ENCODE measurements at places on chromosomes 11 and 22.

GRCh38 chr22:23566705-23567475 lies 13.2 kb downstream of the IGLL1 start:
- H3K4me1 ChIP-seq, result peaks cover 10% of the 10 kb centered on the region
- H3K27ac ChIP-seq, result no peak overlapping the region
- H3K36me3 ChIP-seq, result no peaks in the 10 kb centered on the region
- no peaks in the 10 kb centered on the region for H3K27me3 ChIP-seq
- no peak for DNase-seq

DNA sequence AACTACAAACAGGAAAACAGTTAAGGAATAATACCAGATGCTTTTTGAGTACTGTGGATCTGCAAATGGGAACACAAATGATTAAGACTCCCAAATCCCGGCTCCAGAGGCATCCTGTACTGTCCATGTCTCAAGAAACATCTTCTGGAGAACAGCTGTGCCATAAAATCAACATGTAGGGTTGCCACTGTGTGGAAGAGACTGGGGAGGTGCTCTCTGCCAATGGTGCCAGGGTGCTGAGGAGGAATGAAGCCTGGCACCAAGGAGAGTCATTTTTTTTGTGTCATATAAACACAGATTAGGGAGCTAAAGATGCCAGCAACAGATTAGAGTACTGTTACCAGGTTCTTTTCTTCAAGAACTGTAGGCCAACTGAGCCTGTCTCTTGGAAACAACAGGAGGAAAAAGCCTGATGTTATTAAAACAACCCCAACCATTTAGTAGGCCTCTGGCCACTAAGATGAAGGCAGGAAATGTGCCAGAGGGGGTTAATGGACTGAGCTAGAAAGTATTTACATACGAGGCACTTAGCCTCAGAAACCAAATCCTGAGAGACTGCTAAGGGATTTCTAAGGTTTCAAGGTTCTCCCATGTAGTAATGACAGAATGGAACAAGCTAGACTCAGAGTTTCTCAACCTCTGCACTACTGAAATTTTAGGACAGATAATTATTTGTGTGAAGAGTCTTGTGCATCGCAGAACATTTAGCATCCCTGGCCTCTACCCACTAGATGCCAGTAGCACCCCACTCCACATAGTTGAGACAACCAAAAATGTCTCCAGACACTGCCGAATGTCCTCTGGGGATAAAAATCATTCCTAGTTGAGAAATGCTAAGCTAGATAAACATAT lies 54.6 kb upstream of the CHRM4 start:
- no peaks in the 10 kb centered on the region for H3K4me1 ChIP-seq
- DNase-seq, result no peak
- H3K27ac ChIP-seq, result no peak overlapping the region
- no peaks in the 10 kb centered on the region for H3K36me3 ChIP-seq
- H3K4me3 ChIP-seq, result no peak overlapping the region
- H3K27me3 ChIP-seq, result no peaks in the 10 kb centered on the region

- H3K4me3 ChIP-seq, result no peak overlapping the region
- no peaks in the 10 kb centered on the region for H3K36me3 ChIP-seq
- H3K27me3 ChIP-seq, result no peaks in the 10 kb centered on the region
- H3K4me1 ChIP-seq, result peaks cover 5% of the 10 kb centered on the region
These were observed 25.8 kb upstream of the SLC22A12 start for GRCh38 chr11:64564947-64565889.

DNA sequence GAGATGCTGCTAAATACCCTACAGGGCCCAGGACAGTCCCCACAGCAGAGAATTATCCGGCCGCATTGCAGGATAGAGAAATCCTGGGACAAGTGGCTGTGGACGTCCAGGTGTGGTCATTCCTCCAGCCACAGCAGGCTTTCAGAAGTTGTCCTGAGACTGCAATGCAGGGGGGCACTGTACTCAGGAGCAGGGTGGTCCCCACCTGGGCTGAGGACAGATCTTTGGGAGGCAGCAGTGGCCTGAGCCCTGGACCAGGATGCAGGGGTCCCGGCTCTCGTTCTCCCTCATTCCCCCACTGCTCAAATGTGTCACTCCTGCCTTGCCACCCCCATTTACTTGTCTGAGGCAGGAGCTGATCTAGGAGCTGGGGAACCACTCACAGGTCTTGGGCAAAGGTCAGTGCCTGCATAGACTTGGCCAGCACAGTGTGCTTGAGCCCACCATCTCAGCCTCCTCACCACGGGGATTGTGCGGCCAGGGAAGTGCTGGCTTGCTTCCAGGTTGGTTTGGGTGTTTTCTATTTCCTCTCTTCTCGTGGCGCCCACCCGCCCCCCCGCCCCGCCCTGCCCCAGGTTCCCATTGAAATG lies 15.3 kb downstream of the LINC01488 start:
- H3K36me3 ChIP-seq, result no peaks in the 10 kb centered on the region
- no peak overlapping the region for H3K27ac ChIP-seq

- no peaks in the 10 kb centered on the region for H3K36me3 ChIP-seq
- no peak overlapping the region for H3K27ac ChIP-seq
- no peaks in the 10 kb centered on the region for H3K4me1 ChIP-seq
- no peak overlapping the region for H3K4me3 ChIP-seq
These were observed 9.4 kb downstream of the CEP164 start for GRCh38 chr11:117337076-117337475.

DNA sequence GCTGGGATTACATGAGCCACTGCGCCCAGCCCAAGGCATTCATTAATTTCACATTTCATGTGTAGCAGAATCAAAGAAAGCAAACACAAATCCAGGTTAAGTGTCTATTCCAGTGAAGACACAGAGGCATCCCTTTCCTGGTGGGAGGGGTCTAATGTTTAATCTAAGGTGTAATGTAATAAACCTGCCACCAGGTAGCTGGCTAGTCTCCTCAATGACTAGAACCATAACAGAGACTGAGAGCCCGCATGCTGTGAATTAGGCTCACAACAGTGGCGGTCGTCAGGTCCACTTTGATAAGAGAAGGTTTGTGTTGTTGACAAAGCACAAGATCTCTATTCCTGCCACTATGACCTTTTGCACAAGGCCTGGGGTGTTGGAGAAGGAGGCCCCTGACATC lies 64.2 kb upstream of the ADA2 start:
- no peaks in the 10 kb centered on the region for H3K36me3 ChIP-seq
- DNase-seq, result no peak
- H3K27ac ChIP-seq, result no peak overlapping the region
- no peak overlapping the region for H3K4me3 ChIP-seq

DNA sequence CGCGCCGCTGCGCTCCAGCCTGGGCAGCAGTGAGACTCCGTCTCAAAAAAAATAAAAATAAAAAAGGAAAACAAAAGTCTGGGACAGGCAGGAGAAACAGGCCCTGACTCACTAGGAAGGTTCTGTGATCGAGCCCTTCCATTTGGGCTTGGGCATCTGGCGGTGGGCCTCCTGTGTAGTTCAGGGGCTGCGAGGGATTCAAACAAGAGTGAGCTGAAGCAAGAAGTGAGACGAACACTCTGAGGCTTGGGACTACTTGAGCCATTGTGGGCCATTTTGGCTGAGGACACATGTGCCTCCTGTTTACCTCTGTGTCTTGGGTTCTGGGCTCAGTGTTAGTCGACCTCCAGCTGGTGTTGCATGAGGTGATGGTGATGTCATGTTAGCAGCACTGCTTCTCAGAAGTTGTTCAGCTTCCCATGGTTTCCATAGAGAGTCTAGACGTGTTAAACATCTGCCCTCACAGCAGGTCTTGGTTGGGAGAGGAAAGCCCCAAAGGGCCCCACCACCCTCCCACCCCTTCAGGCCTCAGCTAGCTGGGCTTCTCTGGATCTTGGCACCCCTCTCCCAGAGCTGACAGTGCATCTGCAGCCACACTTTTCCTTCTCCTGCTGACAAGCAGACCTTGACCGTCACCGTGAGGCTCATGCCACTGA lies 57.8 kb downstream of the MED15 start:
- H3K36me3 ChIP-seq, result no peaks in the 10 kb centered on the region
- peak overlapping the region; percentile 45 for H3K27ac ChIP-seq

DNA sequence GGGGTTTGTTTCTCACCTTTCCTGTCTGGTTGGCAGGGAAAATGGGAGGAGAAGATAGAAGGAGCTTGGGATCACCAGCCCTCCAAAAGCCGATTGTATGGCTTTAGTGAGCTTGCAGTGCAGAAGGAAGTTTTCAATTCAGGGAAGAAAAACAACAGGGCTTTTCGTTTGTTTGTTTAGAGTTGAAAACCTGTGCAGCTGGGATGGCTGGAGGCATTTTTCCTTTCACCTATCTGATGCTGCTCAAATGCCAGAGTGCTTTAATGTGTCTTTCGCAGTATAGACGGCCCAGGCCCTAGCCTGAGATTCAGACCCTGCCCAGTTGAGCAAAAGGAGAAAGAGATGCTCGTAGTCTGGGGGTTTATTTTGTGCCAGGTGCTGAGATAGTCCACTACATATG lies 87.9 kb downstream of the INSC start:
- H3K27me3 ChIP-seq, result no peaks in the 10 kb centered on the region
- H3K4me3 ChIP-seq, result no peak overlapping the region
- H3K4me1 ChIP-seq, result no peaks in the 10 kb centered on the region
- DNase-seq, result no peak

- H3K27ac ChIP-seq, result no peak overlapping the region
- DNase-seq, result no peak
- H3K27me3 ChIP-seq, result no peaks in the 10 kb centered on the region
- peaks cover 21% of the 10 kb centered on the region for H3K36me3 ChIP-seq
- H3K4me1 ChIP-seq, result peaks cover 27% of the 10 kb centered on the region
- peak overlapping the region; percentile 98 for H3K4me3 ChIP-seq
These were observed 1.1 kb downstream of the DHCR7 start for GRCh38 chr11:71446942-71447688.

DNA sequence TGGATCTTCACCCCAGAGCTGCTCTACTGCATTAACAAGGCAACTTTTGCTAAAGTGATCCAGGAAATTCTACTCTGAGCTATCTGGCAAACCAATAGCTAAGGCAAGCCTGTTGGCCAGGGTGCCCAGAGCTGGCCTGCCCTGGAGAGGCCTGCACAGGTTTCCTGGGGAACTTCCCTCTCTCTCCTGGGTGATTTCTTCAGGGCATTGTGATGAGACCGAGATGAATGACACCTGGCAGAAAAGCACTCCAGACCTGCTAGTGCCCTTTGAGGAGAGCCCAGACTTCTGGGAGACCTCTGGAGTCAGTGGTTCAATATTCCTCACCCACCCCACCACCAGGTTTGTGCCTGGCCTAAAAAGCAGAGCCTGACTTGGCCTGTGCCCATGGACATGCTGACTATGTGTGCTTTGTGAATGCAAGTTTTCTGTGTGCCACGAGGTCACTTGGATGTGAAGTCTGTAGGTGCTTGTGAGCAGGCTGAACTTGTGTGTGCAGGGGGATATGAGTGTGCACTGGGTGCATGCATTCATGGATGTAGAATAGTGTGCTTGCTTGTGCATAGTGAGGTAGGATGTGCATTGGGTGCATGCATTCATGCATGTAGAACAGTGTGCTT lies 4.4 kb upstream of the APLNR start:
- H3K36me3 ChIP-seq, result no peaks in the 10 kb centered on the region
- H3K27me3 ChIP-seq, result peaks cover 3% of the 10 kb centered on the region
- no peak overlapping the region for H3K4me3 ChIP-seq
- H3K27ac ChIP-seq, result no peak overlapping the region
- peaks cover 9% of the 10 kb centered on the region for H3K4me1 ChIP-seq
- no peak for DNase-seq

GRCh38 chr11:63698976-63699733 lies 17.9 kb downstream of the RTN3 start:
- no peak for DNase-seq
- H3K4me1 ChIP-seq, result no peaks in the 10 kb centered on the region
- H3K27me3 ChIP-seq, result no peaks in the 10 kb centered on the region

GRCh38 chr22:30667107-30667493 lies 575 bp downstream of the DUSP18 start:
- peak overlapping the region; percentile 27 for H3K27ac ChIP-seq
- peaks cover 6% of the 10 kb centered on the region for H3K4me1 ChIP-seq
- DNase-seq, result no peak

DNA sequence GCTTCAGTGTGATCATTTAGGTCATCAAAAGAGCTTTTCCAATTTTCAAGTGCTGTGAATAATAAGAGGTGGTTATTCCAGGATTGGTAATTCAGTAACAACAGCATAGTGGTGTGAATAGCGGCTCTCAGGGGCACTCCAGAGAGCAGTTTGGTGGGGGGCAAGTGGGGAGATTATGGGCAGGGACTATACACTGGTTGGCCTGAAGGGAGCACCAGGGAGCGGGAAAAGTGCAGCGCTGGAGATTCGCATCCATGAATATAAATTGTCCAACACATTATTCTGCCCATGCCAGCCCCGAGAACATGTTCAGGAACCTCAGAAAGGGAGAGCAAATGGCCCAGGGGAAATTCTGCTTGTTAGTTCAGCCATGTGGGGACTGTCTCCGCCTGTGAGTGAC lies 37.9 kb downstream of the OR6Q1 start:
- H3K27ac ChIP-seq, result no peak overlapping the region
- peaks cover 18% of the 10 kb centered on the region for H3K27me3 ChIP-seq
- no peak overlapping the region for H3K4me3 ChIP-seq
- no peaks in the 10 kb centered on the region for H3K4me1 ChIP-seq

GRCh38 chr11:67119585-67120391 lies 725 bp downstream of the KDM2A start:
- H3K27me3 ChIP-seq, result no peaks in the 10 kb centered on the region
- H3K4me3 ChIP-seq, result peak overlapping the region; percentile 92
- DNase-seq, result no peak
- peaks cover 18% of the 10 kb centered on the region for H3K4me1 ChIP-seq
- H3K27ac ChIP-seq, result peak overlapping the region; percentile 61

DNA sequence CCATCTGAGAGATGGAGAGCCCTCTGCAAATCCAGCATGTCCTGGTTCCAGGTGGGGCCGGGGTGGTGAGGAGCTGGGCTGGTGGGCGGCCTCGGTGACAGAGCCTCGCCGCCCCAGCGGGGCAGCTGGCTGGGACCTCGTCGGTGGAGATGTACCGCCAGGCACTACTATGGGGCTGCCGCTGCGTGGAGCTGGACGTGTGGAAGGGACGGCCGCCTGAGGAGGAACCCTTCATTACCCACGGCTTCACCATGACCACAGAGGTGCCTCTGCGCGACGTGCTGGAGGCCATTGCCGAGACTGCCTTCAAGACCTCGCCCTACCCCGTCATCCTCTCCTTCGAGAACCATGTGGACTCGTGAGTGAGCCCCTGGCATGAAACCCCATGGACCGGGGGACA lies 7.0 kb downstream of the PLCB3 start:
- peaks cover 7% of the 10 kb centered on the region for H3K36me3 ChIP-seq
- H3K27me3 ChIP-seq, result no peaks in the 10 kb centered on the region
- no peak overlapping the region for H3K4me3 ChIP-seq
- H3K27ac ChIP-seq, result no peak overlapping the region

DNA sequence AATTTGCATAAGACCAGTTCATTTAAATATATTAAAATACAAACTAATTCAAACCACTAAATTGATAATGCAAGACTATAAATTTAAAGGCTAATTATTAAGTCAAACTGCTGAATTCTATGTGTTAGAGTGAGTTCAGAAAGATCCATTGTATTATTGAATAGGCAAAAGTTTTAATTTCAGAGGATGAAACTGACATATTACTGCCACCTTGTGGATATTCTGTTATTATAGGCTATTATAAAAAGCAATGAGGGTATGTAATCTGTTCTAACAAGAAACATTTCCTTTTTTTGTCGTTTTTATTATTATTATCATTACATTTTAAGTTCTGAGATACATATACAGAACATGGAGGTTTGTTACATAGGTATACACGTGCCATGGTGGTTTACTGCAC lies 20.9 kb upstream of the NAALAD2 start:
- DNase-seq, result no peak
- no peaks in the 10 kb centered on the region for H3K27me3 ChIP-seq
- H3K27ac ChIP-seq, result no peak overlapping the region
- no peaks in the 10 kb centered on the region for H3K4me1 ChIP-seq

- no peaks in the 10 kb centered on the region for H3K27me3 ChIP-seq
- no peak overlapping the region for H3K4me3 ChIP-seq
- DNase-seq, result peak; percentile 45
- no peaks in the 10 kb centered on the region for H3K36me3 ChIP-seq
- H3K27ac ChIP-seq, result no peak overlapping the region
These were observed 79.6 kb downstream of the ME3 start for GRCh38 chr11:86592659-86593451.
